Osteoblast (primary cell): ENCODE measurements at places on chromosomes 7 and 10. TPM values are rescaled to one million over a fixed set of nuclear protein-coding genes. Genes with fewer than 3 reads are reported as not detected.

DNA sequence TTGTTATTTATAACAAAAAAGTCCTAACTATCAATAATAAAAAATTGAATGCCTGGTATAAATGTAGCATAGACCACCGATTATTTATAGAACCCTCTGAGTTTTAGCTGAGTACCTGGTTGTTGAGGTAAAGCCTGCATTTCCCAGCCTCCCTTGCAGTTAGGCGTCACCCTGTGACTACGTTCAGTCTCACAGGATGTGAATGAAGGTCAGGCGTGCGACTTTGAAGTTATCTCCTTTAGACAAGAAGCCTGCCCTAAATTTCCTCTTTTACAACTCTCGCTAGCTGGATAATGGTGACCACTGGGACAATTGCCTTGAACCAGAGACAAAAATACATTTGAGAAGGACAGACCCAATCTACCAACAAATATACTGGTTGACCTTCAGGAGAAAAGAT, 67.5 kb upstream of the TES start:
- DNase-seq, result no peak

DNA sequence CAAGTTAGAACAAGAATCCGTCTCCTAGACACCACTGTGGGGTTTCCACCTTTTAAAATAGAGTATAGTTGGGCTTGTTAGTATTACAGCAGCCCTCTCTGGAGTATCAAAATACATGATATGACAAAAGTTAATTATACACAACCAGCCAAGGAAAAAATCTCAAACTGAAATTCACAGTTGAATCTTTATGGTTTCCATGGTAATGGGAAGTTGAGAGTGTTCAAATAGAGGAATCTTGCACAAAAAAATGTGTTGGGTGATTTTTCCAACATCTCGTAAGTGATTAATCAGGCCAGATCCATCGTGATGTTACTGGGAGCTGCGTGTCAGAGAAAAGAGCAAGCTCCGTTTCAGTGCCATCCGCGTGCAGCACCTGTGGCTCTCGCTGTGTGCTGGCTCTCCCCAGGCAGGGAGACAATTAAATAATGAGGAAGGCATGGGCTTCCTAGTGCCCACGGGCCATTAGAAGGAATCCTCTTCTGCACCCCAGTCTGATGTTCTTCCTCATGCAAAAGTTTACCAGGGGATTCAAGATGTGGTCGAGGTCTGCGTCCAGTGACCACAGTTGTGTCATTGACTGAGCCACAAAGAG, 41.1 kb upstream of the ADARB2 start:
- DNase-seq, result no peak

ATG9B gene
- total RNA-seq, result not detected in 2 replicates

- DNase-seq, result peak; percentile 18
Observed at GRCh38 chr7:134919240-134919641, 67.1 kb upstream of the AGBL3 start.

ADAMTS14 gene
- 2.4 and 2.9 TPM in 2 replicates for total RNA-seq

DNA sequence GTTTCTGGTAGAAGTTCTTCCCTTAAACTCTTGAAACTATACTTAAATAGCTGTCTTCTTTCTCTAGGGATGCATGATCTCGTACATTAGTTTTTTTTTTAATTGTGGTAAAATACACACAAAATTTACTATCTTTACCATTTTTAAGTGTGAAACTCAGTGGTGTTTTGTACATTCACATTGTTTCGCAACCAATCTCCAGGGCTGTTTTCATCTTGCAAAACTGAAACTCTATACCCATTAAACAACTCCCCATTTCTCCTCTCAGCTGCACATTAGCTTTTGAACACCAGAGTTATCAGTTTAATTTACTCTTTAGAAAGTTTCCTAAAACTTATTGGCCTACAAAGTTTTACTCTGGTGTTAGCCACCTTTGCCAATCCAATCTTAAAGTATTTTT, 45.5 kb upstream of the PRKAR2B start:
- no peak for DNase-seq
